ENCODE measurements at places on chromosomes 16 and 17.

GRCh38 chr17:14297161-14297851 is 3.6 kb upstream of the HS3ST3B1 start:
- peak; percentile 29 for DNase-seq

DNA sequence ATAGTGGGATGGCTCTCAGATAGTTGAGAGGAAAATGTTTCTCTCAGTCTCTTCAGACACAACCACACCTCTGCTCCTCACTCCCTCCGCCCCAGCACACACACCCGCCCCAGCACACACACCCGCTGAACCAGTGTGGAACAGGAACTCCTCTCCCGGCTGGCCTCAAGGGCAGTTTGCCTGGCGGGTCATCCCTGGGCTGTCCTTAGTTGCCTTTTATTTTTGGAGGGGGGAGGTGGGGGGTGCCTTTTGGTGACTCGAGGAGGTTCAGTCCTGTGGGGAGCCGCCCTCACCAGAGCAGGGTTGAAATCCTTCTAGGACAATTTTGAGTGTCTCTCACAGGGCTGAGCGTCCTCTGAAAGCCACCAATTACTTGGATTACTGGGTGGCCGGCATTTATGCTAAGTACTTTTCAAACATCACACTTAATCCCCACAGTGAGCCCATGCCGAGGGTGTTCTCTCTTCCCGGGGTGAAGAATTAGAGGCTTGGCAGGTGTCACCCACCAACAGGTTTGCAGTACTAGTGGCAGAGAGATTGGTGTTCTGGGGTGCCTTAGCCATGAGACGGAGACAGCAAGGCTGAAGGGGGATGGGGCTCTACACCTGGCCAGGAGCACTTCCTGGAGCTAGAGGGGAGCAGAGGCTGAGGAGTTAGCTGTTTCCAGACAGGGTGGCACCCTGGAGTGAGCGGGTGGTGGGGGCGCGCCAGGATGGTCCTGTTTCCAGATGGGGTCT is 2.8 kb downstream of the RASD1 start:
- no peak for DNase-seq

GRCh38 chr16:70804153-70804733 is 3.3 kb upstream of the VAC14 start:
- DNase-seq = peak; percentile 37

DNA sequence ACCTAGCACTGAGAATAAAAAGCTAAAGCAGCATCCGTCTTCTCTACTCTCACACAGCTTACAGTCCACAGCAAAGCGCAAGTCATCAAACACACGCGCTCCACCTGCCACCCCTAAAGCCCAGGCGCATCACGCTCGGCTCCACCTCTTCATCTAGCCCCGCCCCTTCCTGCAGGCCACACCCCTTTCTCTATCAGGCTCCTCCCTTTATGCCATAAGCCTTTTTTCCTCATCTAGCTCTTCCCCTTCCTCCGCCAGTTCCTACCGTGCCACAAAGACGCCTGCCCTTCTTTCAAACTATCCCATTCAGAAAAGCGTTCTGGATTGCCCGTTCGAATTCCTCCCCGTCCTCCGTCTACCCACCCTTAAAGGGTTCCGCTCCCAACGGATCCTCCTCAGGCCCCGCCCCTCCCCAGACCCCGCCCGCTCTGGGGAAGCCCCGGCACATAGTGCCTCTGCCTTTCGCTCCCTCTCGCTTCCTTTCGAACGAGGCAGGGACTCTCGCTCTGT is 417 bp downstream of the C16orf46 start:
- peak; percentile 83 for DNase-seq

GRCh38 chr17:72144101-72144500 is 23.3 kb downstream of the SOX9 start:
- DNase-seq = no peak

DNA sequence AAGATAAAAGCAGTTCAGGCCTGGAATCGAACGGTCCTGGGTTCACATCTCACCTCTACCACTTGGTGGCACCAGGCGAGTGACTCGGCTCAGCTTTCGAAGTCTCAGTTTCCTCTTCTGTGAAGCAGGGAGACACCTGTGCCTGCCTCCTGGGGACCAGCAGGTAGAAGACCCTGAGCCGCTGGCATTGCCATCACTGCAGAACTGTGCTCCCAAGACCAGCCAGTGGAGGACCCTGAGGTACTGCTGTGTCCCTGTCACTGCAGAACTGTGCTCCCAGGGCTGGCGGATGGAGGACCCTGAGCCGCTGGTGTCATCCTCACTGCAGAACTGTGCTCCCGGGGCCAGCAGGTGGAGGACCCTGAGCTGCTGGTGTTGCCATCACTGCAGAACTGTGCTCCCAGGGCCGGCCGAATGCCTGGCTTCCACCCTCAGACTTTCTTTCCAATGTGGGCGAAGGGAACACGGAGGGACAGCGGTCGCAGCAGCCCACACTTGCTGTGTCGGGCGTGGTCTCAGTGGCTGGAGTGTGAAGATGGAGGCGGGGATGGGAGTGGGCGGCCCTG is 8.7 kb upstream of the SLC7A5 start:
- DNase-seq = no peak

GRCh38 chr17:35169835-35170363 is 22.3 kb downstream of the UNC45B start:
- no peak for DNase-seq
